ENCODE measurements at places on chromosomes 5 and 9. TPM values are rescaled to one million over a fixed set of nuclear protein-coding genes. Genes with fewer than 3 reads are reported as not detected.

DNA sequence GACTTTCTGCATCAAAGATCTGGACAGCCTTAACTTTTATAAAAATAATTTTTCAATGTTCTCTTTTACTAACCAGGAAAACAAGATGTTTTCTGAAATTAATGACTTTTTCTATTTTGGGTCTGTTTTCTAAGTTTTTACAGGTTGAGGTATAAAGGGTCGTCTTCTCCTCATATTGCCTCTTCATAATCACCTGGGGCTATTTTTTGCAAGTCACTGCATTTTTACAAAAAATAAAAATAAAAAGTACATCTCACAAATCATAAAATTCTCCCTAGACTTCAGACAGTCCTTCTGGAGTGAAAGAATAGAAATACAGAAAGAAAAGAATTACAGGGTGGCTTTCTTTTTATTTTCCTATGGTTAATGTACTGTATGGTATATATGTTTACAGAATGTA is 168.5 kb downstream of the PALM2AKAP2 start:
- no peak for DNase-seq

- no peak for DNase-seq
Measured at GRCh38 chr9:91086657-91087461, 274.9 kb downstream of the AUH start.

DNA sequence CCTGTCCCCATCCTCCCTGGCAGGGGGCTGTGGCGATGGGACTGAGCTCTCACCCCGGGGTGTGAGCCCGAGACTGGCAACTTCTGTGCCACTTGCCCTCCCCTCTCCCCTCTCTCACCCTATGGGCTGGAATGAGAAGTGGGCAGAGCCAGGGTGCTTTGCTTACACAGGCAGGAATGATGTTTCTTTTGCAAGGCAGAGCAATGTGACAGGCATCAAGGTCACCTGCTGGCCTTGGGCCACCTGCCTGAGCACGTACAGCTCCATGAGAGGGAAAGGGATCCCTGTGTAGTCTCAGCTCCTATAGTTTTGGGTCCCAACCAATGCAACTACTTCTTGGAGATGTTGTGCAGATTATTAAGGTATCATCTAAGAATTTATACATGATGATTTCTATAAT is 252.8 kb upstream of the DAP start:
- no peak for DNase-seq

GRCh38 chr9:6399071-6399470 is 13.9 kb upstream of the UHRF2 start:
- no peak for DNase-seq

- no peak for DNase-seq
Measured at GRCh38 chr5:157476702-157477408, 16.8 kb downstream of the NIPAL4 start.

GRCh38 chr5:38712391-38712790 is 133.4 kb upstream of the OSMR start:
- no peak for DNase-seq

GRCh38 chr9:134214386-134214765 is 50.0 kb upstream of the RNU6ATAC start:
- no peak for DNase-seq

GRCh38 chr9:24245988-24246387 is 299.7 kb downstream of the IZUMO3 start:
- DNase-seq: no peak

Gene ECSCR
- not detected for total RNA-seq

Gene MRRF
- 51.4 TPM for total RNA-seq

Gene PTGDS
- 1.7 TPM for total RNA-seq

Gene SARDH
- 6.8 TPM for total RNA-seq

Gene SLC46A2
- 0.14 TPM for total RNA-seq

Gene CAMK2A
- 0.26 TPM for total RNA-seq

Gene FAM169A
- 14.5 TPM for total RNA-seq

Gene RFESD
- 1.6 TPM for total RNA-seq

Gene ZNF454
- total RNA-seq: 0.12 TPM

Gene MARVELD2
- 62.5 TPM for total RNA-seq

Gene ADAM19
- 9.3 TPM for total RNA-seq

Gene KLF4
- 49.5 TPM for total RNA-seq
